ENCODE measurements at places on chromosomes 4 and X. TPM values are rescaled to one million over a fixed set of nuclear protein-coding genes. Genes with fewer than 3 reads are reported as not detected.

Gene ITIH6
- not detected for total RNA-seq

Gene IL2
- not detected for total RNA-seq

Gene SMIM10
- 0.10 TPM for total RNA-seq

Gene ZNF280C
- 2.9 TPM for total RNA-seq

Gene HDX
- total RNA-seq: 1.4 TPM

Gene LRRC66
- total RNA-seq: not detected

Gene IL13RA1
- 48.2 TPM for total RNA-seq

Gene MAGEC1
- not detected for total RNA-seq

Gene NEUROG2
- not detected for total RNA-seq

Gene SLC25A43
- total RNA-seq: 30.4 TPM

Gene STARD8
- total RNA-seq: 1.7 TPM

Gene VCX2
- not detected for total RNA-seq

Gene CNGA1
- not detected for total RNA-seq

Gene CXCL5
- total RNA-seq: 35.3 TPM

Gene GPRASP1
- total RNA-seq: 0.22 TPM

Gene HTN1
- total RNA-seq: not detected

Gene GLRB
- total RNA-seq: 0.91 TPM

Gene MMRN1
- not detected for total RNA-seq

Gene FDCSP
- total RNA-seq: not detected
